Hematopoietic multipotent progenitor cell treated with erythropoietin and hydrocortisone succinate and interleukin-3 and kit ligand, for 4 days (in vitro differentiated cells): ENCODE measurements at places on chromosomes 11 and 22.

- no peak for DNase-seq
Measured at GRCh38 chr11:9071692-9072091, 19.7 kb downstream of the SCUBE2 start.

DNA sequence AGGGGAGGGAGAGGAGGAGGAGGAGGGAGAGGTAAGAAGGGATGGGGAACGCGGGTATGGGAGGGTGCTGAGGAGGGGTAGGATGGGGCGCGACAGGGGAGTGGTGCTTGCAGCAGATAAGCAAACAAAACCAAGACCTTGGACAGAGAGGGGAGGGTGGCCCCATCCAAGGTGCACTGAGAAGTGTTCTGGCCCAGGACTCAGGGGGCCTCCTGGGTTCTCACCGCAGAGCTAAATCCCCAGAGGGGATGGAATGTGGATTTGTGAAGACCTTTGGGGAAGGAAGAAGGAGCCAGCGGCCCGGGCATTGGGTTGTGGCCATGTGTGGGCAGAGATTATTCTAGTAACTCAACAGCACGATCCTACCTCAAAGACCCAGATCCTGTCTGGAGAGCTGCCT, 90.9 kb upstream of the LINC01488 start:
- no peak for DNase-seq

GRCh38 chr11:45988921-45989320, 66.5 kb downstream of the LARGE2 start:
- DNase-seq, result no peak

DNA sequence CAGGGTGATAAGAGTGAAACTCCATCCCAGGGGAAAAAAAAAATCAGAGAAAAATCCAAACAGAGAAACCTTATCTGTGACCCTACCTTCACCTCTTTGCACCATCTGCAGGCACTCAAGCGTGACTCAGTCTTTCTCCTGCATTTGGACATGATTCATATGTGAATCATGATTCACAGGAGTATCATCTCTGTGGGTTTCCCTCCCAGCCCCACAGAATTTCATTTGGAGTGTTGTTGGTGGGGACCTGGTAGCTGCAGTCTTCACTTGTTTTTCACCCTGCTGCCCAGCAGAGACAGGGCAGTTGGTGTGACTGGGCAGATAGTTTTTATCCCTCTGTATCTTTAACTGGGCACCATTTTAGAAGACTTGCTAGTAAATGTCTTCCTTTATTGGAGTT, 75.7 kb downstream of the DEPDC5 start:
- no peak for DNase-seq

DNA sequence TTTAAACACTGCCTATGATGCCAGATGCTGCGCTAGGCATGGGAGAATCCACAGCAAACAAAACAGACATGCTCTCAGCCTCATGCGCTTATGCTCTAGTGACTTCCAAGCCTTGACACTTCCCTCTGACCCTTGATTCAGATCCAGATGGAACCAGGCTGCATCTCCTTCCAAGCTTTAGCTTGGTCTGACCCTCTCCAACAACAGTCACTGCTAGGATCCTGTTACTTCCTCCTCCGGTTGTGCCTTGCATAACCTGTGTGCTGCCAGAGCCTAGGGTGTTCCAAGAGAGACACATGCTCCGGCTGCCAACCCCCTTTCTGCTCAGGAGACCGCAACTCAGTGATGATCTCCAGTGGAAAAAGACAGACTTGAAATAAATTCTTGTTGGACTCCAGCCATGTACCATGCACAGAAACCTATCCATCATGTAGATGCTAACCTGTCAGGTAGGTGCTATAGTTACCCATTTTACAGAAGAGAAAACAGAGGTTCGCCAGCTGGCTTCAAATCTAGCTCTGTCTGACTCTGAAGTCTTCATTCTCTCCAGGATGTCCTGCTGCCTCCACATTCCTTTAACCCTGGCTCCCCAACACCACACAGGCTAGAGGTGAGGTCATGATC, 136.3 kb upstream of the TEAD1 start:
- DNase-seq, result no peak

DNA sequence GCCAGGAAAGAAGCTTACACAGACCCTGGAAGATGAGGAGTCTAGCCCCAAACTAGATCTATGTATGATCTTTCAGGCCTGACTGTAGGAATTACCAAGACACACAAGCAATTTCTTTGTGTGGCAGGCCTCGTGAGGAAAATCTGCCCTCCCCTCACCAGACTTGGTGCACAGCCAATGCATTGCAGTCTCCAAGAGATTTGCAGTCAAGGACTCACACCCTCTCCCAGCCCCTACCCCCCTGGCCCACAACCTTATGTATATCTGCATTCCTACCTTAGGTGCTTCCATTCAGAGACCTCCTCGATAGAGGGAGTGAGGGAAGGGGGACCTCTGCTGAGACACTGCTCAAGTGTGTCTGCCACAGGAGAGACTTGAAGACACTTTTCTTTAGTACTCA, 9.8 kb downstream of the OR8B12 start:
- DNase-seq, result no peak

DNA sequence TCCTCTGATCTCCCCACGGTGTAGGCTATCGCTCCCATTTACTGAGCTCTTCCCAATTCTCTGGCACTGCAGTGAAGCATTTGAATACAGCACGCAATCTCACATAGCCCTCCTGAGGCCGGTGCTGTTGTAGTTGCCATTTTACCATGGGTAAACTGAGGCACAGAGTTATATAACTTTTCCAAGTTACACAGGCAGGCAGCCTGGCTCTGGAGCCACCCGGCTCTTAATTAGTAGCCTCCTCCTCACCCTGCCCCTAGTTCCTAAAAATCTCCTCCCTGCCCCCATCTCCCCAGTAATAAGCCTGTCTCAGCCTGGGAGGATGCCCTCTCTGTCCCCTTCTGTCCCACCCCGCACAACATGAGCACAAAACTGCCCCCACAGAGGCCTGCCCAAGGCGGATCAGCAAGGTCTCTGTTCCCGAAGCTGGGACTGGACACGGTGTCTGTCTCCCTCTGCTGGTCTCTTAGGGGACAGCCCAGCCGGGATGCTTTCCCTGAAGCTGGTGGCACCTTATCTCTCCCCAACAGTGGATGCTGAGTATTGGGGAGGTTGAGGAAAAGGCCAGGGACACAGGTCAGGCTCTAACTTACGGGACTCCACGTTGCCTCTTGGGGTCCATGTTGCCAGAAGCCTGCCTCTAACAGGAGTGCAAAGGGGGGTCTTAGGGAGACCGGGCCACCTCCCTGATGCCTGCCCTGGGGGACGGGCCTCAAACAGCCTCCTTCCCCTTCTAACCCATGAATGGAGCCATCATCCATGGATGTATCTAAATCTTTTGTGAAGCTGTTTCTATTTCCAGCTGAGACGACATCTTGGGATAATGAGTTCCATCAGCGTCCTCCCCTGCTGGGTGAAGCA, 9.1 kb upstream of the CLCF1 start:
- DNase-seq, result peak; percentile 92

DNA sequence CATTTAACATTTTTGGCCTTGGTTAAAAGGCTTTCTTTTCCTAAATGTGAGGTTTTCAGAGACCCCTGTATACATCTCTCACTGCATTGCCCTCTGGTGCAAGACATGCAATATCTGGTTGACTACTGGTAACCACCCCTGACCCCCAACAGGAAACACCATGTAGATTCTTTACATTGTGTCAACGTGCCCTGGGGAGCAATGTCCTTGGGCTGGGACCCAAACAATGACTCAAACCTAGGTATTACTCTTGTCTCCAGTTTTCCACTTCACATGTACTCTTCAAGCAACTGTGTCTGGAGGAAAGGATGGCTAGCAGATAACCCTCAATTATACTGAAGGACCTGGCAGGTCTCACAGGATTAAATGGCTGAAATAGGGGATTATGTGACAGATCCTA, 1.1 kb upstream of the GPR83 start:
- no peak for DNase-seq

DNA sequence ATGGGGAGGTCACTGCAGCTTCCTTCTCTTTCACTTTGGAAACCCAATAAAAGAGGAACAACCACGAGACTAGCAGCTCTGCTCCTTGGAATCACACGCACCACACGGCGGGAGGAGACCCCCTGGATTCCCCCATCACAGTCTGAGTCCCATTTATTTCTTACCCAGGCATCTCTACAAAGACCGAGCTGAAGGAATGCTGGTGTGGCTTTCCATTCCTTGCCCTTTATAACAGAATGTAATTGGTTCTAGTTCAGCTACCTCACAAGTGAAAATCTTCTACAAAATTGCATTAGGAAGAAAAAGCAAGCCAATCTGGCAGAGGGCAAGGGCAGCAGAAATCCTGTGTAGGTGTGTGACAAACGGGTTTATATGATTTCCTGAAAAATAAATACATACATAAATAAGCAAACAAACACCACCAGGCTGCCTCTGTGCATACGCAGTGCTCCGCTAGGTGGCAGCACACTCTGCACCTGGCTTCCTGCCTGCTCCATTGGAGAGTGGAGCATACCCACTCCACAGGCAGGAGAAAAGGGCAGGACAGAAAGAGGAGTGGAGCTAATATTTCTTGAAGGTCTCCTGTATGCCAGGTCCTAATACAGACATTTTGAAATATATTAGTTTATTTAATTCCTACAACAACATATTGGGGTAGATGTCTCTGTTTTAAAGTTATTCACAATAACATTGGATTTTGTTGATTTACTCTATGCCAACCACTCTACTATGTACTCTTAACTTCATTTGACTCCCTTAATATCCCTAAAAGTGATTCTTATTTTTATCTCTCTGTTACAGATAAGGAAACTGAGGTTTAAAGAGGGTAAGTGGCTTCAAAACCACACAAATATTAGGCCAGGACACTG, 673.1 kb downstream of the KCNA4 start:
- peak; percentile 63 for DNase-seq

GRCh38 chr11:73804712-73805111, 17.0 kb downstream of the MRPL48 start:
- DNase-seq, result no peak

GRCh38 chr11:128153697-128154048, 433.7 kb downstream of the ETS1 start:
- no peak for DNase-seq

- DNase-seq, result no peak
Measured at GRCh38 chr11:132933703-132934102, 598.6 kb downstream of the OPCML start.

DNA sequence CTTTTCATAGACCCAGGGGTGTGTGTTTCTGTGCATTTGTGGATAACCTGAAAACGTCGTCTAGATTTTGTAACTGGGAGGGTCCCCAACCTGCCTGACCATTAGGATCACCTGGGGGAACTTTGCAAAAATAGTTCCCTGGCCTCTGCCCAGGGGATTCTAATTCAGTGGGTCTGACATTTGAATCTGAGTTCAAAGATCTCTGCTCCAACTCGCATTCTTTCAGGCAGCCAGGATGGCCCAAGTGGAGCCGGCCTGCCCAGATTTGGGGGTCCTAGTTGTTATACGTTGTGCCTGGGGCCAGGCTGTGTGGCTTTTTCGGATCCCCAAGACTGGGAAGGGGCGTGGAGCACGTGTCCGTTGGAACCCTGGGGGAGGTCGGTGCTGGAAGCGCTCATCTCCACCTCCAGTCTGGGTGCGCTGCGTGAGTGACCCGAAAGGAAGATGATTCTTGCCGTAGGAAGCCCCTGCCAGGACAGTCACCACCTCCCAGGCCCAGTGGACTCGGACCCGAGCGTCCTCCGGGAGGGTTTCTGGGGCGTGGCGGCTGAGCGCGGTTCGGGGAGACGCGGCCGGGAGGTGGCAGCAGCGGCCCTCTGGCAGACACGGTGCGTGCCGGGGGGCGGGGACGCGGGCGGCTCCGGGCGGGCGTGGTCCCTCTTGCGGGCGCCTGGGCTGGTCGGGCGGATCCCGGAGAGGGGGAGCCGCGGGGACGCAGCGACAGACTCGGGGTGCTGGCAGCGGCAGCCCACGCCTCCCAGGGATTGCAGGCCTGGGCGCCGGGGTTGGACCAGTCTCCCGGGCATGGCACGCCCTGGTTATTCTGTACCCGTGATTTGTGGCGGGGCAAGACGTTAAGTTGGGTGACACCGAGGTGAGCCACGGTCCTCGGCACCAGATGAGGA, 29.2 kb upstream of the PLET1 start:
- peak; percentile 92 for DNase-seq

GRCh38 chr11:120817158-120817557, 206.7 kb upstream of the TBCEL start:
- no peak for DNase-seq

DNA sequence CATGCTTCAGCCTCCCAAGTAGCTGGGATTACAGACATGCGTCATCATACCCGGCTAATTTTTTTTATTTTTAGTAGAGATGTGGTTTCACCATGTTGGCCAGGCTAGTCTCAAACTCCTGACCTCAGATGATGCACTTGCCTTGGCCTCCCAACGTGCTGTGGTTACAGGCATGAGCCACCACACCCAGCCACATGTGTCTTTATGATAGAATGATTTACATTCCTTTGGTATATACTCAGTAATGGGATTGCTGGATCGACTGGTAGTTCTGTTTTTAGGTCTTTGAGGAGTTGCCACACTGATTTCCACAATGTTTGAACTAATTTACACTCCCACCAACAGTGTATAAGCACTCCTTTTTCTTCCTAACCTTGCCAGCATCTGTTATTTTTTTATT, 276.2 kb downstream of the METTL15 start:
- DNase-seq, result no peak
